Kidney capillary endothelial cell (primary cell): ENCODE measurements at places on chromosomes 12 and 14.

DNA sequence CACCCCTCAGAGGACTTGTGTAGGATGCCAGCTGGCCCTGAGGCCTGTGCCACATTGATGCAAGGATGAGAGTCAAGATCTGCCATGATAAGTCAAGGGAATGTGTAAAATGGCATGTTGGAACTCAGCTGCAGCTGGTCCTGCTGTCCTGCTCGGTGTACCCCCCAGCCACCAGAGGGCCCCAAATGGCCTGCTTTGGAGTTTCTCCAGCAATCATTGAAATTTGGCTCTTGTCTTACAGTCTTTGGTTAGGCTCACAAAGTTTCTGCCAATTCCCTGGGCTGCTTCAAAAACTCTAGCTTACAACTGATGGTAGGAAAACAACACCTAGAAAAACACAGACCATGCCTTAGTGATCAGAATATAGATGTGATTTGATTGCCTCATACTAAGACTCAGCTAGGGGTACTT is 76.8 kb downstream of the HSD17B6 start:
- DNase-seq: no peak

DNA sequence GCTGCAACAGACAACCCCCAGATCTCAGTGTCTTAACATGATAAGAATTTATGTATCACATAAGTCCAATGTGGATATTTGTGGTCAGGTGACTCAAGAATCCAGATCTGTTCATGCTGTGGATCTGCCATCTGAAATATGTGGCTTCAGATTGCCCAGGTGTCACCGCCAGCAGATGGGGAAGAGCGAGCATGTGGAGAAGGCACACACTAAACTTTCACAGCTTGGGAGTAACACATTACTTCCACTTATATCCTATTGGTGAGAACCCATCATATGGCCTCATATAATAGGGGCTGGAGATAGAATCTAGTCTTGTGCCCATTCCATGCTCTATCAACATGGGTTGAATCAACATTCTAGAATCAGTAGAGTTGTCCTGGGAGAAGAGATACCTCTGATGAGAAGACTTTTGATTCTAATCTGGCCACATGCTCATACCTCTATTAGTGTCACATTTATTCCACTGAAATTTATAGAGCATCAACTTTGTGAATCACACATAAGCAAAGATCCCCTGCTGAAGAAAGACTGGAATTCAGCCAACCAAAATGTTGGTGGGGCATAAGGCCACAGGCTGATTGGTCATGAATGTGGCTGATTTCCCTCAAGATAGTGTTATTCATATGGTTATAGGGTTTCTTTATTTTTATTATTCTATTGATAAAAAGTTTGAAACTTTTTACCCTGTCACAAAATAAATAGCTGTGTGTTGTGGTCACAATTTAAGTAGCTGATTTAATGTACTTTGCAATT is 6.0 kb upstream of the CALCOCO1 start:
- no peak for DNase-seq

- peak; percentile 29 for DNase-seq
Measured at GRCh38 chr12:442235-442884, 17.4 kb upstream of the B4GALNT3 start.

- no peak for DNase-seq
Measured at GRCh38 chr14:21652209-21652808, 1.3 kb upstream of the OR4E2 start.

DNA sequence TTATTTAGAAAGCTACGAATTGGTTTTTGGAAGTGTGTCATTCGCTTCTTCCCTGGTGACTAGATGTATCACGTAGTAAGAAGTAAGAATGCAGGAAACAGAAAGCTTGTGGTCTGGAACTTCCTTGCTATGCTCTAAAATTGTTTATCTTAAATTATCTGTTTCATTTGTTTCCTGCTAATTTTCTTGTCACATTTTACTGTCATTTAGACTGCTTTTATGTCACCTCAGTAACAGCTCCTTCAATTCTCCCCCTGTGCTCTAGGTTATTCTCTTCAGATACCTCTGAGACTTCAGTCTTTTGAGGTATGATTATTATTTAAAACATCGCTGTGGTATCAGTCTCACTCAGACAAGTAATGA is 699 bp upstream of the CD69 start:
- no peak for DNase-seq
